Liver (tissue), 10 donors: ENCODE measurements at places on chromosomes 12 and 14. TPM values are rescaled to one million over a fixed set of nuclear protein-coding genes. Genes with fewer than 3 reads are reported as not detected.

GRCh38 chr12:92624236-92624635 lies 78.6 kb upstream of the PLEKHG7 start:
- no peak overlapping the region for H3K27ac ChIP-seq
- DNase-seq, result no peak
- no peak overlapping the region for H3K4me3 ChIP-seq

The SMCO2 gene
- total RNA-seq, result not detected

The MYBPC1 gene
- under 0.01 TPM for total RNA-seq

The PUS7L gene
- total RNA-seq, result 9.2 TPM

DNA sequence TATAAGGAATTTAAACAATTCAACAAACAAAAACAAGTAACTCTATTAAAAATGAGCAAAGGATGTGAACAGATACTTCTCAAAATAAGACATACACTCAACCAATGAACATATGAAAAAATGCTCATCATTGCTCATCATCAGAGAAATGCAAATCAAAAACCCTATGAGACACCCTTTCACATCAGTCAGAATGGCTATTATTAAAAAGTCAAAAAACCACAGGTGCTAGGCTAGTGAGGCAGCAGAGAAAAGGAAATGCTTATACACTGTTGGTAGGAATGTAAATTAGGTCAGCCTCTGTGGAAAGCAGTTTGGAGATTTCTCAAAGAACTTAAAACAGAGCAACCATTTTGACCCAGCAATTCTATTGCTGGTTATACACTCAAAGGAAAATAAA lies 52.0 kb downstream of the NAV3 start:
- H3K4me1 ChIP-seq, result no peaks in the 10 kb centered on the region
- no peaks in the 10 kb centered on the region for H3K27me3 ChIP-seq
- H3K36me3 ChIP-seq, result no peaks in the 10 kb centered on the region
- H3K27ac ChIP-seq, result no peak overlapping the region

DNA sequence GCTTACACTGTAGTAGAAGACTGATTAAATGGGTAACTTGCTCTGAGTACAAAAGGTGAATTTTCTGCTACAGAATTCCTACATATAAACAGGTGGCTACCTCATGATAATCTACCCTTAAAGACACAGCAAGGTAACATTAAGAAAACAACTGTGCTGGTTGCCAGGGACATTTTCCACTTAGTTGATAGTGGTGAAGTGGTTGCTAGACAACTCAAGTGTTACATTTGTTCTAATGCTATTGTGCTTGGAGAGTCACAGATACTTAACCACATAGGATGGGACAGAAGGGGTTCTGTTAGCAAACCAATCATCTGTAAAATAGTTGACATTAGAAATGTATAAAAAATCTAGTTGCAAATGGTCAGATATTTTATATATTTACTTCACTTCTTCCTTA lies 870.3 kb upstream of the SEL1L start:
- no peak for DNase-seq
- no peaks in the 10 kb centered on the region for H3K27me3 ChIP-seq

DNA sequence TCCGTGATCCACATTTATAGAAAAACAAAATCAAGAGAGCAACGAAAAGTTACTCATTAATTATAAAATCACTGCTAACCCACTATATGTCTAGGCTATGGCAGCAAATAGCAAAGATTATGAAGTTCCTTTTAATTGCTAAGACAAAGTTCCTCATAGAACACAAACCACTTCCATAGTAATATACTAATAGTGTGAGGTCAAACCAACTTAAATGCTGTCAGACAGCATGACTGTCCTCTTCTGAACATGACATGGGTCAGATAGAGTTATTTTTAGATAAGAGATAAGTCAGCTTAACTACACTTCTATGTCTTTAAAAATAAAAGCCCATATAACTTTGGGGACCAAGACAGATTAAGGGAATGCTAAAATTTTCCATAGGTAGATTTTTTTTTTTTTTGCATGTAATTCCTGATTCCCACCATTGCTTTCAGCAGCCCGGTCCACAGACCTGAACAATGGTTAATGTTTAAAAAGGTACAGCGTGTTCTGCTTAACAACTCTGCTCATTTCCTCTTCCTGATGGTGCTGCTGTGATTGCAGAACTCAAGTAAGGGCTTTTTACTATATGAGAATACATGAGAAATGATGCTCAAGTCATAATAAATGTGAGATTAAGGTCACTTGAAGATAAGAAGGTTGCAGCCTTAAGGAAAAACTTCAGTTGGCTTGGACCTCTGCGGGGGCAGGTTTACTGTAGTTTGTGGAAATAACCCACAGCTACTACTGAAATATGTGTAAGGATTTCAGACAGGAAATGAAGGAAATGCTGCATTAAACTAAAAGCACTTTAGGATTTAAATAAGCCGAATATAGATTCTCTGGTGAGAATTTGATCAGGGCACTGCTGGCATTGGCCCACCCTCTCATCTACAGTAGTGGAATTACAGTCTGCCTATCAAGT lies 37.7 kb upstream of the DUSP6 start:
- no peak overlapping the region for H3K4me3 ChIP-seq
- peaks cover 2% of the 10 kb centered on the region for H3K36me3 ChIP-seq
- H3K27ac ChIP-seq, result peak overlapping the region; percentile 90

- no peaks in the 10 kb centered on the region for H3K4me1 ChIP-seq
- no peak for DNase-seq
- no peak overlapping the region for H3K4me3 ChIP-seq
- H3K27ac ChIP-seq, result no peak overlapping the region
- H3K36me3 ChIP-seq, result no peaks in the 10 kb centered on the region
- H3K27me3 ChIP-seq, result no peaks in the 10 kb centered on the region
Observed at GRCh38 chr12:45017916-45018315, 33.0 kb downstream of the DBX2 start.

The HHIPL1 gene
- 1.0 TPM for total RNA-seq

GRCh38 chr12:10147714-10148403 lies 17.9 kb upstream of the CLEC7A start:
- no peak for DNase-seq

- DNase-seq, result no peak
- H3K27ac ChIP-seq, result no peak overlapping the region
- H3K36me3 ChIP-seq, result no peaks in the 10 kb centered on the region
- no peaks in the 10 kb centered on the region for H3K4me1 ChIP-seq
- H3K4me3 ChIP-seq, result no peak overlapping the region
- no peaks in the 10 kb centered on the region for H3K27me3 ChIP-seq
Observed at GRCh38 chr12:9391815-9392214, 183.6 kb upstream of the PZP start.

- H3K27ac ChIP-seq, result no peak overlapping the region
- DNase-seq, result no peak
- H3K36me3 ChIP-seq, result no peaks in the 10 kb centered on the region
- H3K4me1 ChIP-seq, result no peaks in the 10 kb centered on the region
Observed at GRCh38 chr12:32369202-32369601, 30.2 kb upstream of the FGD4 start.

The ZDHHC22 gene
- total RNA-seq, result not detected

GRCh38 chr12:15708396-15709076 lies 80.7 kb downstream of the EPS8 start:
- peak overlapping the region; percentile 6 for H3K27ac ChIP-seq
- no peak for DNase-seq
- H3K27me3 ChIP-seq, result no peaks in the 10 kb centered on the region
- H3K4me1 ChIP-seq, result peaks cover 8% of the 10 kb centered on the region
- no peak overlapping the region for H3K4me3 ChIP-seq

DNA sequence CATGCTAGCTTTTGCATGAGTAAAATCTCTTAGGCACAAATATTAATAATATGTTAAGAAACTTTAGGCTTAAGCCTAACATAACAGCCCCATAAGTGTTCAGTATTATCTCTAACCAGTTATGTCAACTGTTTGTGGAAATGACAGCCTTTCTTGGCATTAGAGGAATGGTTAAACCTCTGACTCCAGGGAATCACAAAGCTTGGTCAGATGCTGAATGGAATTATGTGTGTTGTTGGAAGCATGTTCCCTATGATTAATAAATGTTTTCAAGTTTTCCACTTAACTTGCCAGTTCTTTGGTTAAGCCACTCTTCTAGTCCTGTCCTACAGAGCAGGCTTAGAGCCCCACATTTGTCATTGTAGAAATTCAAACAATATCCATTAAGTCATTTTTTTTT lies 17.0 kb downstream of the PSEN1 start:
- H3K36me3 ChIP-seq, result peaks cover 7% of the 10 kb centered on the region
- no peak for DNase-seq
- H3K4me1 ChIP-seq, result no peaks in the 10 kb centered on the region
- no peak overlapping the region for H3K27ac ChIP-seq
- H3K27me3 ChIP-seq, result no peaks in the 10 kb centered on the region
- H3K4me3 ChIP-seq, result no peak overlapping the region

GRCh38 chr14:53619691-53620231 lies 336.9 kb downstream of the BMP4 start:
- H3K4me3 ChIP-seq, result no peak overlapping the region
- H3K4me1 ChIP-seq, result no peaks in the 10 kb centered on the region
- DNase-seq, result no peak
- H3K36me3 ChIP-seq, result no peaks in the 10 kb centered on the region
- H3K27me3 ChIP-seq, result no peaks in the 10 kb centered on the region

DNA sequence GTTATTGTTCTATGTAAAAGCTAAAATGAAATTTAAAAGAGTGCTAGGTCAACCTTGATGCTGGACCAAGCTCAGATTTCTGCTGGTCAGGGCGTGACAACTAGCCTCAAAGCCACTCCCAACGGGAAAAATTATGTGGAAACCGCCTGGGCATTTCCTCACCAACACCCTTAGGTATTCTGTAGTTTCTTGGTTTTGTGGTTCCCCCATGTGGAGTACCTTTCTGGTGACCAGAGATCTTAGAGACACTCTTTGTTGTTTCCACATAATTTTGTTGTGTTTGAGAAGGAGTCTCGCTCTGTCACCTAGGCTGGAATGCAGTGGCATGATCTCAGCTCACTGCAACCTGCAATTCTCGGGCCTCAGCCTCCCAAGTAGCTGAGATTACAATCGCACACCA lies 119.9 kb downstream of the DENND5B start:
- no peaks in the 10 kb centered on the region for H3K36me3 ChIP-seq
- H3K27ac ChIP-seq, result no peak overlapping the region
- H3K27me3 ChIP-seq, result no peaks in the 10 kb centered on the region

GRCh38 chr14:100678469-100678828 lies 48.2 kb upstream of the DLK1 start:
- peak overlapping the region; percentile 60 for H3K27ac ChIP-seq
- no peak overlapping the region for H3K4me3 ChIP-seq
- H3K36me3 ChIP-seq, result no peaks in the 10 kb centered on the region
- DNase-seq, result no peak
- no peaks in the 10 kb centered on the region for H3K4me1 ChIP-seq
- H3K27me3 ChIP-seq, result no peaks in the 10 kb centered on the region

GRCh38 chr12:16094437-16094836 lies 183.0 kb downstream of the SLC15A5 start:
- H3K4me3 ChIP-seq, result no peak overlapping the region
- H3K27ac ChIP-seq, result no peak overlapping the region
- H3K4me1 ChIP-seq, result no peaks in the 10 kb centered on the region
- no peaks in the 10 kb centered on the region for H3K36me3 ChIP-seq

DNA sequence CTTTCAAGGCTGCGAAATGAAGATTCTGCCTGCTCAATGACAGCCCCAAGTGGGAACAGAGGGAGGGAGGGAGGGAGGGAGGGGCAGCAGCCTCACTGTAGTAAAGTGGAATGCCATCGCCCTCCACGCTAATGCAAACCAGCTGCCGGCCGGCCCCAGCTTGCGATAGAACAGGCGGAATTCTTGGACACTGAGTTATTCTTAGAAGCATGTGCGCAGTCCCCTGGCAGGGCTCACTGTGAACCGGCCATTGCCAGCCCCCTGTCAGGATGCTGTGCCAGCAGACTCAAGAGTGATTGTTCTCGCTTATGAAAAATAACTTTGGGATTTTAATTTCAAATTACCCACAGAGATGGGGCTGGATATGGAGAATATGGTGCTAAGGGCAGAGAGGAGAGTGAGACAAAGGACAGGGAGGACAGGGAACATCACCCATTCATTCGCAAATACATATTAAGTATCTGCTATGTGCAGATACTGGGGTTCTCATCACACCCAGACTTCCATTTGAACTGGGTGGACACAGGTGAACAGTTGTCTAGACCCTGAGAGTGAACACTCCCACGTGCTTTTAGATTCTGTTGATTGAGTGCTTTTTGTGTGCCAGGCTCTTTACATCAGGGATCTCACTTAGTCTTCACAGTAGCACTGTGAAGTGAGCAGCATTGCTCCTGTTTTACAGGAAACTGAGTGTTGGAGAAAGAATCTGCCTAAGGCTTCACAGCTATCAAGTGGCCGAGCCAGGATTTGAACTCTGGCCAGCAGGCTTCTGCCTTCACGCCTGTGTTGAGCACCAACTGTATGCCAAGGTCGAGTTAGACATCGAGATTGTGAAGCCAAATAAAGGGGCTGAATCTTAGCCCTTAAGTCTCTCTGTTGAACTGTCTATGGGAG lies 192.9 kb downstream of the C12orf75 start:
- H3K4me1 ChIP-seq, result no peaks in the 10 kb centered on the region
- H3K27me3 ChIP-seq, result no peaks in the 10 kb centered on the region
- H3K4me3 ChIP-seq, result no peak overlapping the region
- DNase-seq, result no peak
- no peaks in the 10 kb centered on the region for H3K36me3 ChIP-seq

The TAS2R31 gene
- 7.4 TPM for total RNA-seq

GRCh38 chr14:96240641-96241040 lies 15.4 kb upstream of the BDKRB1 start:
- peaks cover 3% of the 10 kb centered on the region for H3K27me3 ChIP-seq
- no peak overlapping the region for H3K27ac ChIP-seq
- no peak for DNase-seq
- no peaks in the 10 kb centered on the region for H3K36me3 ChIP-seq

The CEBPE gene
- total RNA-seq, result 4.4 TPM

The STK38L gene
- total RNA-seq, result 6.7 TPM

- H3K27me3 ChIP-seq, result no peaks in the 10 kb centered on the region
- DNase-seq, result no peak
- peaks cover 49% of the 10 kb centered on the region for H3K4me1 ChIP-seq
- no peak overlapping the region for H3K4me3 ChIP-seq
- H3K27ac ChIP-seq, result peak overlapping the region; percentile 94
Observed at GRCh38 chr14:100322138-100322957, 791 bp upstream of the SLC25A47 start.

DNA sequence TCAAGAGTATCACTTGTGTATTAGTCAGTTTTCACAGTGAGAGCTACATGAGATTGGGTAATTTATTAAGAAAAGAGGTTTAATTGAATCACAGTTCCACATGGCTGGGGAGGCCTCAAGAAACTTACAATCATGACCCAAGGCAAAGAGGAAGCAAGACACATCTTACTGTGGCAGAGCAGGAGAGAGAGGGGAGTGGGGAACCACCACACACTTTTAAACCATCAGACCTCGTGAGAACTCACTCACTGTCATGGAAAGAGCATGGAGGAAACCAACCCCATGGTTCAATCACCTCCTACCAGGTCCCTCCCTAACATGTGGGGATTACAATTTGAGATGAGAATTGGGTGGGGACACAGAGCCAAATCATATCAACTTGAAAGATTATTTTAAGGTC lies 522.9 kb downstream of the FLRT2 start:
- H3K27ac ChIP-seq, result no peak overlapping the region
- no peak overlapping the region for H3K4me3 ChIP-seq
- no peaks in the 10 kb centered on the region for H3K27me3 ChIP-seq
- H3K36me3 ChIP-seq, result no peaks in the 10 kb centered on the region

- H3K4me3 ChIP-seq, result no peak overlapping the region
- H3K27ac ChIP-seq, result no peak overlapping the region
- H3K27me3 ChIP-seq, result peaks cover 3% of the 10 kb centered on the region
- H3K36me3 ChIP-seq, result no peaks in the 10 kb centered on the region
- no peak for DNase-seq
- H3K4me1 ChIP-seq, result no peaks in the 10 kb centered on the region
Observed at GRCh38 chr12:131671871-131672270, 39.0 kb upstream of the SFSWAP start.

GRCh38 chr12:18382236-18382885 lies 121.0 kb downstream of the PIK3C2G start:
- DNase-seq, result no peak
- no peaks in the 10 kb centered on the region for H3K4me1 ChIP-seq
- no peaks in the 10 kb centered on the region for H3K36me3 ChIP-seq
- no peaks in the 10 kb centered on the region for H3K27me3 ChIP-seq
